Immature natural killer cell (primary cell): ENCODE measurements at places on chromosomes 13 and 19.
A peak's percentile ranks its signal among the peaks of the same experiment; 100 is the strongest.

- DNase-seq, result no peak
Observed at GRCh38 chr13:32969516-32969941, 46.7 kb upstream of the KL start.

- no peak for DNase-seq
Observed at GRCh38 chr19:12939975-12940423, 1.6 kb downstream of the CALR start.

GRCh38 chr13:81442904-81443303, 1102.0 kb upstream of the SPRY2 start:
- no peak for DNase-seq

- peak; percentile 26 for DNase-seq
Observed at GRCh38 chr13:32443111-32443510, 15.2 kb upstream of the N4BP2L1 start.

- DNase-seq, result no peak
Observed at GRCh38 chr13:110126391-110126961, 180.5 kb downstream of the COL4A1 start.

DNA sequence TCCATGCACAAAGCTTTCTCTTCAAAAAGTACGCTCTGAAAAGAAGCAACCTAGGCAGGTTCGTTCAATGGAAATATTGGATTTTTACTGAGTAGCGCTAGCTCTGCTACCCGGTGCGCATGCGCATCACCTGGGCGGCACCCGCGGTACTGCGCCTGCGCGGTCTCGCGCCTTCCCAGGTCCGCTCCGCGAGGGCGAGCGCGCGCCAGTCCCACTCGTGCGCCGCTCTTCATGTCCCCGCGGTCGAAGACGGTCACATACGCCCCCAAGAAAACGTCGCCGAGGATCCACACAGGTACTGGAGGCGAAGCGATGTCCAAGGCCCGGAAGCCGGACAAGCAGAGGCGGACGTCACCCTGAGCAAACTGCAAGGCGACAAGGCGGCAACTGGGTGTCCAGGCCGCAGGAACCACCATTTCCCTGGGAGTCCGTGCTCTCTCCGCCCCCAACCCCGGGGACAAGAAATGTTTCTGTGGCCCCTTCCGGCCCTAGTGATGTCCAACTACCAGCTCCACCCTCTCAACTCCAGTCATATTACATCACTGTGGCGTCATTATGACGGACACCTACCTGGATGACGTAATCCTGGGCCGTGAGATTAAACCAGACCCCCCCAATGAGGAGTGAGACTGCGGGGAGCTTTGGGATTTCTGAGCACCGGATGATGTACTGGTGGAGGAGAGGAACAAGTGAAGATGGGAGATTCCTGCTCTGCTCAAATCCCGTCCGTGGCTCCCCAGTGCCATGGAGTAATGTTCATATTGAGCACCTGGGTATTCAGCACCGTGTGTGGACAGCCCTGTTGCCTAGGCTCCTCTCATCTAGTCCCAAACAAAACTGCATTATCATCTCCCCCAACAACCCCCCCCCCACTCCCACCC, 4.8 kb upstream of the KCNC3 start:
- peak; percentile 89 for DNase-seq

- no peak for DNase-seq
Observed at GRCh38 chr13:87680298-87680697, 9.1 kb downstream of the SLITRK5 start.

DNA sequence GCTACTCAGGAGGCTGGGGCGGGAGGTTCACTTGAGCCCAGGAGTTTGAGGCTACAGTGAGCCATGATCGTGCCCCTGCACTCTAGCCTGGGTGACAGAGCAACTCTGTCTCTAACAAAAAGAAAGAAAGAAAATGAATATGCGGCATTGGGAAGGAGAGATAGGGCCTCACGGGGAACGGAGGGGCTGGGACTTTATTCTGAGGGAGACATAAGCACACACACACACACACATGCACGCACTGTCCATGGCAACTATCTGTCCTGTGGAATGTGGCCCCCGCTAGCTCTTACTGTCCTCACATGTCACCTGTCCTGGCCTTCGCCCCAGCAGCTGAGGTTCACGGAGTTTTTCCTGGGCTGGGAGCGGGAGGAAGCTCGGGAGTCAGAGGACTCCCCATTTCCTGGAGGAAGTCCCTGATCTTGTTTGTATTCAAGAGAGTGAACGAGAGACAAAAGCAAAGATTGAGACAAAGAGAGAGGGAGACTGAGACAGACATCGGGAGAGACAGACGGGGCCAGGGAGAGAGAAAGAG, 654 bp downstream of the STAP2 start:
- no peak for DNase-seq

DNA sequence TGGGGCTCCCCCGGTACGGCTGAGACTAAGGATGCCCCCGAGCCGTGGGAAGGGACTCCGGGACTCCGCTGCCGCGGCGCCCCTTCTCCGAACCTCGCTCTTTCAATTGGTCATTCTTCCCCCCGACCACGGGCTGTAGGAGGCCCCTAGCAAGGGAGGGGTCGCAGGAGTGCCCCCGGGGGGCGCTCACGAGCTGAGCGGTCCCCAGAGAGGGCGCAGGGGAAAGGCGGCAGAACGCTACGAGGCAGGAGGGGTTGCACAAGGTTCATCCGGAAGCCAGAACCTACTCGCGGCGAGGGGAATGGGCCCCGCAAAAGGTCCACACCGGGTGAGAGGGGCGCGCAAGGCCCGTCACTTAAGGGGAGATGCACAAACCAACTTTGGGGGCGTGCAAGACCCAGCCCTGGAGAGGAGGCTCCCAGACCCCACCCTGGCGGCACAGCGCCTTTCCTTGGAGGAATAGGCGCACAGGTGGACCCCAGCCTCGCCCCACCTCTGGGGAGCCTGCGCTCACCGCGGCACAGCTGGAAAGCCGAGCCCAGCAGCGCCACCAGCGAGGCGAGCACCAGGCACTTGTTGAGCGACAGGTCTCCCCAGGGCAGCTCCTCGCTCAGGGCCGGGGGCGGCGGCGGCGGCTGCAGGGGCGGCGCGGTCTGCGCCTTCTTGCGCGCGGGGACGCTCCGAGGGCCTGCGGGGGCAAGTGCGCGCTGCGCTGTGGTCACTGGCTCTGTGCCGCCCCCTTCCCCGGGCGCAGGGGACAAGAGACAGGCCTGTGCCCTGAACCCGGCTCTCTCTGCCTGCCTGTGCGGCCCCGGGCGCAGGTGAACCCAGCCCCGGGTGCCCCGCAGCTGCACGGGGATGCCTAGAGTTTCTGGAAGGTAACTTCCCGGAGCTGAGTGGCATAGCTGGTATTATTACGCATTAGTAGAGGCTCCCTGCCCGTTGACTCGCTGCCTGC, 2.8 kb downstream of the JSRP1 start:
- DNase-seq, result no peak

- DNase-seq, result no peak
Observed at GRCh38 chr13:30313311-30313710, 6.0 kb upstream of the KATNAL1 start.

- no peak for DNase-seq
Observed at GRCh38 chr19:43675269-43675879, 5.4 kb upstream of the PLAUR start.

- no peak for DNase-seq
Observed at GRCh38 chr19:11556634-11557420, 2.2 kb downstream of the ELOF1 start.

- DNase-seq, result peak; percentile 63
Observed at GRCh38 chr13:21478881-21479808, 20.0 kb upstream of the ZDHHC20 start.

- no peak for DNase-seq
Observed at GRCh38 chr13:74730556-74731331, 596.5 kb upstream of the KLF12 start.

GRCh38 chr19:56993851-56994250, 125.9 kb upstream of the USP29 start:
- no peak for DNase-seq

GRCh38 chr19:364496-365287, 20.1 kb upstream of the MIER2 start:
- DNase-seq, result no peak

GRCh38 chr13:50130123-50130946, 115.1 kb downstream of the KCNRG start:
- peak; percentile 30 for DNase-seq

GRCh38 chr13:26926371-26926770, 165.8 kb upstream of the GPR12 start:
- no peak for DNase-seq
